ENCODE measurements at places on chromosomes 11 and 22. TPM values are rescaled to one million over a fixed set of nuclear protein-coding genes. Genes with fewer than 3 reads are reported as not detected.

Gene ACAD8
- total RNA-seq = 28.2 TPM

Gene SCGB2A2
- total RNA-seq = not detected

DNA sequence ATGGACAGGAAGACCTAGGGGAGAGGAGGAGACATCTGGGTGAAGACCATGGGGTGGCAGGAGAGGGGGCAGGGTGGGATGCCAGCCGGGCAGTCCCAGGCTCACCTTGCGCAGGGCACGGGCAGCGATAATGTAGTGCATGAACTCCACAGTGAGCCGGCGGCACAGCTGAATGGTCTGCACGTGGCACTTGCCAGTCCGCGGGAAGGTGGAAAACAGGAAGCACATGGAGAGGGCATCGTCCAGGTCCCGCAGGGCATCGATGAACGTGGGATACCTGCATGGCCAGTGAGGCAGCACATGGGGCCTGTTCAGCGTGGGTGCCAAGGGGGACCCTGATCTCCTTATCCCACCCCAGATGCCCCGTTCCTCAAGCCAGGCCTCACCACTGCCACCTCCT is 7.3 kb downstream of the PES1 start:
- no peak for DNase-seq
- H3K27me3 ChIP-seq = no peaks in the 10 kb centered on the region
- peaks cover 86% of the 10 kb centered on the region for H3K36me3 ChIP-seq
- H3K27ac ChIP-seq = no peak overlapping the region
- H3K4me1 ChIP-seq = no peaks in the 10 kb centered on the region

Gene HTR3A
- total RNA-seq = not detected

DNA sequence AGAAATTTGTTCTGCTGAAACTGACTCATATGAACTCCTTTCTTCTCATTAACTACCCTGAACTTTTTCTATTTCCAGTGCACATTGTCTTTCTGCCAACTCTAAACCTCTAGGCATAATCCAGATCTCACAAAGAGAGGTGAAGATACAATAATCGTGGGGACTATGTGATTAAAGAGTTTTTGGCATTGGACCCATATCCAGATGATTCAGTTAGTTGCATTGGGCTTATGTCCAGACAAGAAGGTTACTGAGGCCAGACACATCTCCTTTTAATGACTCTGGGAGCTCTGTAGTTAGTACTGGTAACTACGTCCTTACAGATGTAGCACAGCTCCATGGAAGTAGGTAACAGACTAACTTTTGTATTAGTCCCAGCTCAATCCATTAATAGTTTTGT is 273.0 kb downstream of the CASP12 start:
- no peak overlapping the region for H3K4me3 ChIP-seq
- H3K36me3 ChIP-seq = no peaks in the 10 kb centered on the region

DNA sequence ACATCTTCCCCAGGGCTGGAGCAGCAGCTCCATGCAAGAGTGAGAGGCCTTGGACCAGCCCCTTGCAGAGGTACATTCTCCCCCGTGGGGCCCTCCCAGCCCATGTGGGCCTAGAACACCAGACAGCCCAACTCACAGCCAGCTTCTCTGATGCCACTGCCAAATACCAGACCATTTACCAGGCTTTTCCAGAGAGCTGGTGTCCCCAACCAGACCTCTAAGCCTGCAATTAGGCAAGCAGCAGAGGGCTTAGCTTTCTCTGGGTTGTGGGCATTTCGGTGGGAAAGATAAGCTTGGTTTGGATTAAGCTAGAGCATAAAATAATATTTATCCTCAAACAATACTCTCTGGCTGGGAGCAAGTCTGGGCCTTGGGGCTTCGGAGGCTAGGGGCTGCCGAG is 75.6 kb downstream of the TP53I11 start:
- H3K4me3 ChIP-seq = no peak overlapping the region
- H3K27me3 ChIP-seq = no peaks in the 10 kb centered on the region
- H3K27ac ChIP-seq = no peak overlapping the region
- peaks cover 5% of the 10 kb centered on the region for H3K4me1 ChIP-seq

- H3K27ac ChIP-seq = no peak overlapping the region
- no peak overlapping the region for H3K4me3 ChIP-seq
- H3K36me3 ChIP-seq = no peaks in the 10 kb centered on the region
- peak; percentile 13 for DNase-seq
- no peaks in the 10 kb centered on the region for H3K27me3 ChIP-seq
- H3K4me1 ChIP-seq = no peaks in the 10 kb centered on the region
Observed at GRCh38 chr11:125091247-125091876, 20.1 kb downstream of the TMEM218 start.

Gene SLC35E4
- total RNA-seq = 8.4 TPM

Gene SCGB1D2
- total RNA-seq = not detected

GRCh38 chr11:40987776-40988435 is 471.5 kb downstream of the LRRC4C start:
- no peaks in the 10 kb centered on the region for H3K27me3 ChIP-seq
- no peak overlapping the region for H3K27ac ChIP-seq
- H3K4me1 ChIP-seq = no peaks in the 10 kb centered on the region
- no peak overlapping the region for H3K4me3 ChIP-seq
- DNase-seq = no peak
- H3K36me3 ChIP-seq = no peaks in the 10 kb centered on the region

DNA sequence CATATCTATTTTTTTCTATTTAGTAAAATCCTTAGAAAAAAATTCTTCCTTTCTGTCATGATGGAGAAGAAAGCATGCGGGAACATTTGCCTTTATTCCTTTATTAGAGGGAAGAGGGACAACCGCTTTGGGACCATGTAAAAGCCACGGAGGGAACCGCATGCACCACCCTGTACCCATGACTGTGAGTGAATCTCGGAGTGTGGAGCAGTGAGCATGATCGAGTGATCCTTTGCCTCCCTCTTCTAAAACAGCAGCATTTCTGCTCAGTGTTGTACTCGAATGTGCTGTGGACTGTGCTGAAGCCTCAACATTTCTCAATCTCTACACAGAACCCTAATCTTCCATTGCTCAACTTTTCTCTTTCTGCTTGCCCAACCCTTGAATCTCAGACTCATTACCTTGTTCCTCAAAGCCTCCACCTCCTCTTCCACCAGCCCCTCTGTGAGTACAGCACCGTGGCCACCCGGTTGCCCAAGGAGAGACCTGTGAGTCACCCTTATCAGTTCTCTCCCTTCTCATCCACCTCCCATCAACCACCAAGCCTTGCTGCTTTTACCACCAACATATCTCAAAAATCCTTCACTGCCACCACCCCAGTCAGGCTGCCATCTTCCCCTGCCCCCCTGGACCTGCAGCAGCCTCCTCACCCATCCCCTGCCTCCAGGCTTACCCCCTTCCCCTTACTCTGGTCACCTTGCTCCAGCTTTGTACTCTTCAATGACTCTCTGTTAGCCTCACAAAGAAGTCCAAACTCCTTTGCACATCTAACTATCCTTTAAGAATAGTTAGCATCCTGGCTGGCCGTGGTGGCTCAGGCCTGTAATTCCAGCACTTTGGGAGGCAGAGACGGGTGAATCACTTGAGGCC is 103.1 kb downstream of the NAT10 start:
- no peak overlapping the region for H3K27ac ChIP-seq
- no peak for DNase-seq
- H3K36me3 ChIP-seq = no peaks in the 10 kb centered on the region
- H3K4me3 ChIP-seq = no peak overlapping the region
- peaks cover 4% of the 10 kb centered on the region for H3K4me1 ChIP-seq

Gene ACTN3
- total RNA-seq = 0.33 TPM

Gene CHADL
- total RNA-seq = 0.20 TPM

Gene SLC5A4
- not detected for total RNA-seq

DNA sequence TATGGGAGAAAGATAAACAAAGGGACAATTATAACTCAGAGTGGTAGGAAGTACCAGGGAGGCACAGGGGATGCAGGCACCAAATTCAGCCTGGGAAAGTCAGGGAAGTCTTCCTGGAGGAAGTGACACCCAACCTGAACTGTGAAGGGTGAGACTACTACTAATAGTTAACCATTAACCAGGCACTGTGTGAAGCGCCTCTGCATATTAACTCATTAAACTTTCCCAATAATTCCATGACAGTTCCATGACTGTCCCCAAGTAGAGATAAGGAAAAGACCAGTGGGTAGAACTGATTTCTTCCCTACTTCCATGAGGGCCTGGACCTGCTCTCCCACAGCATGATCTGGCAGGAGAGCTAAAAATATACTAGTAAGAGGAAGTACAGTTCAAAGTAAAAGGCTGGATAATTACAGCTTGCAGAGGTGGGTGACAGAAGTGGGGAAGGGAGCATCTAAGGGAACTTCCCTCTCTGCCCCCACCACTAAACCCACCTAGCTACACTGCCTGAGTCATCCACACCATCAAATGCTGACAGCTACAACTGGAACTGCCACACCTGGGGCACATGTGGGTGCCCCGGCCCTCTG is 4.7 kb upstream of the AP1B1 start:
- H3K27me3 ChIP-seq = no peaks in the 10 kb centered on the region
- H3K36me3 ChIP-seq = no peaks in the 10 kb centered on the region
- H3K4me1 ChIP-seq = peaks cover 7% of the 10 kb centered on the region

DNA sequence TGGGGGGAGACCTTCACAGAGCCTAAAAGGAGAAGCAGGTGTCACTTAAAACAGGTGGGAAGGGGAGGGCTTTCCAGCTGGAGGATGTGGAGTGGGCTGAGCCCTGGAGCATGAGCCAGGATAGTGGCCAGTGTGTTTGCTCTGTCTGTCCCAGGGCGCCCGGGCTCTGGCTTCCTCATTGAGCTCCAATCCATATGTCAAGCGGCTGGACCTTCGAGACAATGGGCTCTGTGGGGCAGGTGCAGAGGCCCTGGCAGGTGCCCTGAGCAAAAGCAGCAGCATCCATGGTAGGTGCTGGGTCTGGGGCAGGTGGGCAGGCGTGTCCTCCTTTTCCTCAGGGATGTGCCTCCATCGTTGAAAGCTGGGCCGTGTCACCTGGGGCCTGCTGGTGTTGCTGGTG is 2.0 kb downstream of the LRRC74B start:
- H3K4me1 ChIP-seq = peaks cover 11% of the 10 kb centered on the region
- H3K27ac ChIP-seq = no peak overlapping the region
- no peak overlapping the region for H3K4me3 ChIP-seq
- DNase-seq = no peak
- H3K36me3 ChIP-seq = no peaks in the 10 kb centered on the region
- peaks cover 9% of the 10 kb centered on the region for H3K27me3 ChIP-seq

DNA sequence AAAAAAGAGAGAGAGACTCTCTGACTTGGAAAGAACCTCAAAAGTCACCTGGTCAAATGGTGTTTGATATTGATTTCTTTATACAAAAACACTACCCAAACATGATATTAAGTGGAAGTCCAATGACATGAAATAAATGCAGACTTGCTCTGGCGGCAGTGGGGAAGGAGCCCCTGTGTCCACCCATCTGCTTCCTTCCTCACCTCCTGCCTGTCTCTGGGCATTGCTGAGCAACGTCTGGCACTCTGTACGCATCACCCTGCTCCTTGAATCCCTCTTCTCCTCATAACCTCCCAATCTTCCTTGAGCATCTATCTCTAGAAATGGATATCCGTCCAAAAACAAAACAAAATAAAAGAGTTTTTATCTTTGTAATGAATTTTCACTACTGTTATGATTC is 39.9 kb upstream of the GRAMD1B start:
- no peaks in the 10 kb centered on the region for H3K4me1 ChIP-seq
- no peaks in the 10 kb centered on the region for H3K27me3 ChIP-seq
- DNase-seq = no peak
- H3K27ac ChIP-seq = no peak overlapping the region

Gene CCDC116
- 0.48 TPM for total RNA-seq

Gene FXYD6
- total RNA-seq = 0.11 TPM

DNA sequence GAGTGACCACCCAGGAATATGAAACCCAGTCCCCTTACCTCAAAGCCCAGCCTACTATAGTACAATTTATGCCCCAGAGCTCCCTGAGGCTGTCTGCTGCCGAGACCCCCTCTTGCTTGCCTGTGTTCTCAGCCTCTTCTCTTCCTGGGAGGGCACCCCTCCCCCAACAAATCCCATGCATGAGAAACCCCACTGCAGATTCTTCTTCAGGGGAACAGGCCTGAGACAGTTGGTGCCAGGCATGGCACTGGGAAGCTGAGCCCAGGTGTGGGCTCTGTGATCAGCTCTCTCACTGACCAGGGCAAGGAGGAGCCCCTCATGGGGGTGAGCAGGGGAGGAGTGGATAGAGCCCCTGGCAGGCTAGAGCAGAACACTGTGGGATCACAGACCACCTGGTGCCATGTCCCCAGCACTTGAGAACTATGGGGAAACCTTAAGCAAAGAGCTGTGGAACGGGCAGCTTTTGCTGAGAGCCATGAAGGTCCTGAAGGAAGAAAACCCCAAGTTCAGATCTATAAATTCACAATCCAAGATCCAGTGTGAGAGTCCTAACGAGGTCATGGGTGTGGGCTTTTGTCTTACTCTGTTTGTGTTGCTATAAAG is 46.5 kb upstream of the TH start:
- no peak for DNase-seq

DNA sequence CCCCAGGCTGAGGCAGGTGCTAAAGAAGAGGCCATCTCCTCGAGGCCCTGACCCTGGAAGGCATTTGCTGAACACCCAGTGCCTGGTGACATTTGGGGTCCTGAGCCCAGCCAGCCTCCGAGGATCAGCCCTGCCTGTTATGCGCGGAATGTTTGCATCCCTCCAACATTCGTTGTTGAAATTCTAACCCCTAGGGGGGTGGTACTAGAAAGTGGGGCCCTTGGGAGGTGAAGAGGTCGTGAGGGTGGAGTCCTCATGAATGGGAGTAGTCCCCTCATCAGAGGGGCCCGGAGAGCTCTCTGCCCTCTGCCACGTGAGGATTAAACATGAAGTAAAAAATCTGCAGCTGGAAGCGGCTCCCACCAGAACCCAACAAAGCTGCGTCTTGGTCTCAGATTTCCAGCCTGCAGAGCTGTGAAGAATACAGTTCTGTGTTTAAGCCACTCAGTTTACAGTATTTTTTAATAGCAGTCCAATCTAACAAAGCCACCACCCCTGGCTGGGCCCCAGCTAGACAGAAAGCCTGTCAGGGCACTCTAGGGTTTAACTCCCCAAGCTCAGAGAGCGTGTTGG is 35.3 kb upstream of the SEPTIN5 start:
- DNase-seq = no peak
- H3K27ac ChIP-seq = no peak overlapping the region
- H3K36me3 ChIP-seq = no peaks in the 10 kb centered on the region
- no peak overlapping the region for H3K4me3 ChIP-seq

GRCh38 chr11:42412590-42412989 is 899.2 kb upstream of the API5 start:
- H3K27me3 ChIP-seq = no peaks in the 10 kb centered on the region
- no peak overlapping the region for H3K4me3 ChIP-seq
- no peak overlapping the region for H3K27ac ChIP-seq
- no peaks in the 10 kb centered on the region for H3K4me1 ChIP-seq

GRCh38 chr11:13290221-13290980 is 12.8 kb downstream of the BMAL1 start:
- H3K36me3 ChIP-seq = no peaks in the 10 kb centered on the region
- H3K27me3 ChIP-seq = no peaks in the 10 kb centered on the region
- H3K4me3 ChIP-seq = no peak overlapping the region

Gene SCN2B
- total RNA-seq = not detected

DNA sequence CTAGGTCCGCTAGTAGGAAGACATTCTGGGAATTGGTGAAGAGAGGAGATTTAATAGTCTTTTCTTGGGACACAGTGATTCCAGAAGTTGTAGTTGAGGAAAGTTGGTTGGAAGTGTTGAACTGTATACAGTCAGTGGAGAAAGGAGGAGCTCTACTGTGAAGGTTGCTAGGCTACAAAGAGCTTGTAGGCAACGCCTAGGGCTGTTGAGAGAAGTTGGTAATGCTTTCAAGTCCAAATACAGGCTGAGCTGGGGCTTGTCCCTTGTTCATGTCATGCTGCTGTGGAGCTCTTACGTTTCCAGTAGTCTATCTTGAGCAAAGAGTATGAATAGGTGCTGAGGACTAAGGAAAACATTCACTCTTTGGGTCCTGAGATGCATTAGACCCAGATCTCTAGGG is 1.1 kb downstream of the TBCEL start:
- H3K4me3 ChIP-seq = peak overlapping the region; percentile 71
- H3K4me1 ChIP-seq = peaks cover 20% of the 10 kb centered on the region
- no peaks in the 10 kb centered on the region for H3K36me3 ChIP-seq
- no peak for DNase-seq
